Upper lobe of left lung (tissue), 6 donors: ENCODE measurements at places on chromosomes 6 and 20.

DNA sequence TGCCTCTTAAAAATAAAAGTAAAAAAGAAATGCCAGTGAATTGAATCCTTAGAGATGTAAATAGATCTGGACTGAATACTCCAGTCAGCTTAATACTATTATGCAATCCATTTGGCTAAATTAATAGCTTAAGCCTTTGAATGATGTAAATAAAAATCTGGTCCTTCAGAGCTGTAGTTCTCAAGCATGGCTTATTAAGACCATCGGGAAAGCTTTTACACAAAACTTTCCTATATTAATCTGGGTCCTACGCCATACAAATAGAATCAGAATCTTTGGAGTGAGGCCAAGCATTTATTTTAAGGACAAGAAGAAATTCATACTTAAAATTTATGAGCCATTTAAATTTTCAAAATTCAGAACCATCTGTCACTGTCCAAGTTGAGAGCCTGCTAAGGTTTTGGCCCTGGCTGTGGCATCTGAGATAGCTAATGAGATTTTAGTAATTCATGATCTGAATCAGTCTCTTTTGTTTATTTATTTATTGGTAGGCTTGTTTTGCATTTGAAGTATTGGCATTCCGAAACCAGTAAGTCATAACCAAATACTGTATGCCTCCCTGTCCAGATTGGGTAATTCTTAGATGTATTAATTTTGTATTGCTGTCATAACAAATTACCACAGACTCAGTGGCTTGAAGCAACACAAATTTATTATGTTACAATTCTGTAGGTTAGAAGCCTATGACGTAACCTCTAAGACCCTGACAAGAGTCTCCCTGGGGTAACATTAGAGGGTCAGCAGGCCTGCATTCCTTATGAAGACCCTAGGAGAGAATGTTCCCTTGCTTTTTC, 228.1 kb upstream of the RAB32 start:
- no peak for DNase-seq

- DNase-seq = peak; percentile 52
Measured at GRCh38 chr6:40378071-40378724, 209.0 kb downstream of the LRFN2 start.

- no peak for DNase-seq
Measured at GRCh38 chr20:20712004-20712473, 405 bp downstream of the RALGAPA2 start.

DNA sequence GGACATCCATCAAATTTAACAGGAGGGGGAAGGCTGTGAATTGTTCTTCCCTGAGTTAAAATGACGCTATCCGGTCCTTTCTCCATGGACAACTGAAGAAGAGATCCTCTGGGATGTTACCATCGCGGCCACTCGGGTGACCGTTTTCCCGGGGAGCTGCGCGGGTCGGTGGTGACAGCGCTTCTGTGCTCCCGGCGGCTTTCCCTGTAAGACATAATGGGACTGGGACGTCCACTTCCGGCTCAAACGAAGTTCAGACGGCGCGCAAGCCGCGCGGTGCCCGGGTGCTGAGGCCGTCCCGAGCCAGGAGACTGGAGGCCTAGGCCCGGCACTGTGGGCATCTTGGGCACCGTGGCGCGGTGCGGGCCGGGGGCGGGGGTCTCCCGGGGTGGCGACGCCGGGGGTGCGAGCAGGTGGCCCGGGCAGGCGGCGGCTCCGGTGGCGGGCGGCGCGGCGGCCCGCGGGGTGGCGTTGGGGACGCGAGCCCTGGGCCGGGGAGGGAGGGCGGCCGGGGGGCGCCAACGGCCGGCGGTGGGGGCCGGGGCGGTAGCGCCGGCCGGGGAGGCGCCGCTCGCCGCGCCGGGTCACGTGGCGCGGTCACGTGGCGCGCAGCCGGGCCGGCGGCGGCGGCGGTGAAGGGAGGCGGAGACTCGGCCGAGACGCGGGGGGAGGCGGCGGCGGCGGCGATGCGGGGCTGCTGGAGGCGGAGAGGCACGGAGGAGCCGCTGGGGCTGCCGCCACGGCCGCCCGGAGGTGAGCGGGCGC, 63.6 kb downstream of the GTF2H5 start:
- DNase-seq = peak; percentile 96

DNA sequence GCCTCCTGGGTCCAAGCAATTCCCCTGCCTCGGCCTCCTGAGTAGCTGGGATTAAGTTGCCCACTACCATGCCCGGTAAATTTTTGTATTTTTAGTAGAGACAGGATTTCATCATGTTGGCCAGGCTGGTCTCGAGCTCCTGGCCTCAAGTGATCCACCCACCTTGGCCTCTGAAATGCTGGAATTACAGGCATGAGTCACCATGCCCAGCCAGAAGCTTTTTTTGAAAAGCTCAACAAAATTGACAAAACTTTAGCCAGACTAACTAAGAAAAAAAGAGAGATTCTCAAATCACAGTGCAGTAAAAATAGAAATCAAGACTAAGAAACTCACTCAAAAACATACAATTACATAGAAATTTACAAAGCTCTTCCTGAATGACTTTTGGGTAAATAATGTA, 420.6 kb downstream of the COL12A1 start:
- DNase-seq = no peak

DNA sequence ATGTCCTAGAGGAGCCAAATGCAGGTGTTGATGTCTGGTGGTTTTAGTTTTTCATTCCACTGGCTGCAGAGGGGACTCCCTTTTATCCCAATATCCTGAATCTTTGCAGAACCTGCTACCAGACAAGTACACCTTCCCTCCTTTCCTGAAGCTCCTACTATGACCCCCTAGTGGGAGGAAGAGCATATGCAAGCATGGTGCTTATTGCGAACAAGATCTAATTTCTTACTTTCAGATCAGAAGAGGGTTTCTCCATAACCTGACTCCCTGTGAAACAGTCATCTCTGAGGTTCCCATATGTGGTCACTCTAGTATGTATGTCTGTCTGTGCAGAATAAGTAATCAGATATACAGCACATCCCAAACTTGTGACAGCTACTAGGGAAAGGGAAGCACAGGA, 277.2 kb downstream of the ARHGAP18 start:
- no peak for DNase-seq

GRCh38 chr6:156857573-156857972, 80.4 kb downstream of the ARID1B start:
- no peak for DNase-seq

DNA sequence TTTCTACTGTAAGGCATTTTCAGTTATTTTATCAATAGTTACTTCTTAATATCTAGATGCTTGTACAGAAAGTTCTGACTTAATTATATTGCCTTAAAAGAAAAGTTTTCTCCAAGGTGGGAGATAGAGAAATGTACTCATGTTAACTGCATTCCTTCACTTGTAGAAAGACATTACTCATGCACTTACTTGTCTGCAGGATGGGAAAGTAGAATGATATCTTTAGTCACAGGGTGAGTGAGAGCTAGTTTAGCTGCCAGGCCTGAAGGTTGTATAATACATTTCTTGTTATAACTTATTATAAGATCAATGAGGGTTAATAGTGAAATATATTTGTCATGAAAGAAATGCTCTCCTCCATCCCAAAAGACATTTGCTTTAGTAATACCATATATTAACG, 92.1 kb downstream of the CRYBG1 start:
- DNase-seq = no peak

GRCh38 chr20:60752741-60753420, 499.2 kb upstream of the CDH4 start:
- no peak for DNase-seq

- DNase-seq = no peak
Measured at GRCh38 chr6:8731874-8732273, 296.5 kb upstream of the SLC35B3 start.

- no peak for DNase-seq
Measured at GRCh38 chr20:58976061-58976730, 4.9 kb upstream of the NELFCD start.

DNA sequence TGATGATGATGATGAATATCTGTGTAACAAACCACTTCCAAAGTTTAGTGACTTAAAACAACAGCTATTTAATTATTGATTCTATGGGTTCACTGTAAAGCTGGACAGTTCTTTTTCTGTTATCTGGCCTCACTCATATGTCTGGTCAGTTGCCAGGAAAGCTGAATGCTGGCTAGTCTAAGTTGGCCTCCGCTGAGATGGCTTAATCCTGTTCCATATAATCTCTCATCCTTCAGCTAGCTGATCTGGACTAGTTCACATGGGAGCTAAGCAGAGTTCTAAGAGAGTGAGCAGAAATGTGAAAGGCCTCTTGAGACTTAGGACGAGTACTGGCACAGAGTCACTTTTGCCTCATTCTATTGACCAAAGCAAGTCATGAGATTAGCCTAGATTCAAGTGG, 334.7 kb upstream of the FLRT3 start:
- no peak for DNase-seq

- DNase-seq = no peak
Measured at GRCh38 chr20:20808016-20808415, 95.6 kb upstream of the RALGAPA2 start.

- DNase-seq = no peak
Measured at GRCh38 chr6:21769968-21770367, 176.4 kb downstream of the SOX4 start.

GRCh38 chr20:58571693-58572427, 56.7 kb upstream of the APCDD1L start:
- DNase-seq = no peak

DNA sequence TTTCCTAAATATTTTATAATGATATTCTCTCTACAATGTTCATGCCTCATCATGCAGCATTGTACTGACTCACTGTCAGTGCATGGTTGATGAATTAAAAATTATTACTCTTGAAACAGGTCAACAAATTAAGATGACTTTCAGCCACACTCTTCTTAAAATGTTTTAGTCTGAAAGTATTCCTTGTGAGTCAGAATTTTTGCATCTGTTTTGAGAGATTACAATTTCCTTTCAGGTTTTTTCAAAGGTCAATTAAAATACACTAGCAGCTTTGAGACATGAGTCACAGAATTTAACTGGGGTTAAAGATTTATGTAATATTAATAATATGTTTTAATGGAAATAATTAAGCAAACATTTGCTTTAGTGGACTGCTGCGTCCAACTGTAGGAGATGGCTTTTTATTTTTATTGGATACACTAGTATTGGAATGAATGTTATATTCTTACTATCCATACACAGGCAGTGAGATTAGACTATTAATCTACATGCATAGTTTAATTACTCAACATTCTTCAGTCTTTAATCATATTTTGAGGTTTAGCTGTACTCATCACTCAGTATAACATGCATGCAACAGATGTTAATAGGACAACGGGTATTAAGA, 9.7 kb downstream of the COL12A1 start:
- no peak for DNase-seq

DNA sequence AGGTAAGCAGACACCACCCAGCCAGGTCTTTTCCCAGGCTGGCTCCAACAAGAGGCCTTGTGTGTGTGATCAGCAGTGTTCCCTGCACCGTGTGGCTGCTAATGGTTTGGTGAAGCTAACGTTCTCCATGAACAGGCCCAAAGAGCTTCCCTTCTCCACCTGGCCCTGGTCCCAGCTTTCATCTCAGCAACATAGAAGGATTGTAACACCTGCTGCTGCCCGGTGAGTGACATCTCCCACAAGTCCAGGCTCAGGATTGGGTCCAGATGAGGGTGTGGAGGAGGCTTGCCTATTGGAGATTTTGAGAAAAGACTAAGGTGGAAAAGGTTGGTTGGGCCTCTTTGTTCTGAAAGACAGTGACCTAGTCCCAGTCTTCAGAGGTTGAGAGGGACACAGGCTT, 89.6 kb downstream of the TMEM242 start:
- DNase-seq = no peak

GRCh38 chr6:125623085-125623484, 126.3 kb upstream of the HEY2 start:
- no peak for DNase-seq

- no peak for DNase-seq
Measured at GRCh38 chr20:31740208-31740607, 1.1 kb downstream of the TPX2 start.

DNA sequence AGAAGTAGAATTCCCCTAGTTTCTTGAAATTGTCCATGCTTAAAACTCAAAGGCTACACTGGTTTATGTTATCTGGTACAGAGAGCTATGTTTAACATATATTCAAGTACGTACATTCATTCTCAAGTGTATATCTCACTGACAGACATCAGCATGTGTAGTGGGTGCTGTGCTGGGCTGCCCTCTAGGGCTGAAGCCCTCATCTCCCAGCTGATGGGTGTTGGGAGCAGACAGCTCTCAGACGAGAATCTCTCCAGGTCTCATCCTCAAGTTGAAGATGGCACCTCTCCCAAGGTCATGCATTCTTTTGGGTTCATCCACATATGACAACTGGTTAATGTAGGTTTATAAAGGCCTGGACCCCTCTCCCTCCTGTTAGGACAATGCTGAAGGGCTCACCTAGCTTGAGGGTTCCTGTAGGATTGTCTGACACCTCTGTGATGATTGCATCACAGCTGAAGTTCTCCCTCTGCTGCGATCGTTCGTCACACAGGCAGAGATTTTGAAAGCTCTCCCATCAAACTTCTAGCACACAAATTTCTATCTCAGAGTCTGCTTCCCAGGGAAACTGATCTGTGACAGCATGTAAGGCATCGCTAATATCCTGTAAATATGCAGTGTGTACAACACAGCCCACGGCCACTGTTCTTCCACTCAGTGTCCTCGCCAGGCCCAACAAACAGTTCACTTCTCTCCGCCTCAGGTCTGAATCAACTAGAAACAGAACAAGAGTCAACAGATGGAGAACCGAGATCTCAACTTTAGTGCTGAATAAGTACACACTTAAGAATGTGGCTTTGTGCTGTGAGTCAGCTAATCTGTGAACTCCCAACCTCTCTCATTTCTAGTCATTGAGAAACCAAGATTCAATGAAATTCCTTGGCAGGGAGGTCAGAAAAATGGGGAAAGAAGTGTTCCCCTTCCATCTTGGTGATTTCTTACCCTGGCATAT, 43.2 kb downstream of the PREP start:
- no peak for DNase-seq

GRCh38 chr6:10425975-10426780, 11.3 kb upstream of the TFAP2A start:
- DNase-seq = peak; percentile 90

GRCh38 chr20:38630727-38631126, 29.1 kb downstream of the ARHGAP40 start:
- no peak for DNase-seq

DNA sequence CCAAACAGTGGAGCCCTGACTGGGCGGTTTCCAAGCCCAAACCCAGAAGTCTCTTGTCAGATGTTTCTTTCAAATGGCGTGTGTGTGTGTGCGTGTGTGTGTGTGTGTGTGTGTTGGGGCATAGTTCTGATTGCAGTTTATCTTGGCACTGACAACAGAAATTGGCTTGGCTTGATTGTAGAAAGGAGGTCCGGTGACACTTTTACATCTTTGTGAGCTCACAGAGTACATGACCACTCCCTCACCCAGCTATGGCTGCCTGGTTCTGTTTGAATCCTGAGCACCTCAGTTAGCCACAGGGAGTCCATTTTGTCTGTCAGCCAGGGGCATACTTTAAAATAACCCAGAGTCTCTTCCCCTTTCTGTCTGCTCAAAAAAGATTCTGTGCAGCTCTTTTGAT, 276.3 kb downstream of the CD83 start:
- no peak for DNase-seq

GRCh38 chr6:145347216-145347615, 388.1 kb downstream of the EPM2A start:
- DNase-seq = no peak

DNA sequence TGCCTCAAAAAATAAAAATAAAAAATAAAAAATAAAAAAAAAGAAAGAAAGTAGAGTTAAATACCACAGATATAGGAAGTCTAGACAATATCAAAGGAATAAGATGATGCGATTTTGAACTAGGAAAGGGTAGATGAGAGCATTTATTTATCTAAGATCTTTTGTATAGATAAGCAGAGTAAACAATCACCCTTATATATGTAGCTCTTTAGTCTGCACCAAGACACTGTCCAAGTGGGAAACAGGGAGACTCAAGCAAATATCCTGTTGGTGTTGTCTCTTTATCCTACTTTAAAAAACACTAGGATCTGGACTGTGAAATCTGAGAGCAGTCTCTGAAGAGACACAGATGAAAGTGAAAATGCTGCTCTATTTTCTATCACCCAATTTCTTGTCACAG, 587.0 kb upstream of the FLRT3 start:
- no peak for DNase-seq
